Activated CD8-positive, alpha-beta memory T cell treated with anti-CD3 and anti-CD28 coated beads for 1 hour (primary cell): ENCODE measurements at places on chromosomes 11 and 22.

DNA sequence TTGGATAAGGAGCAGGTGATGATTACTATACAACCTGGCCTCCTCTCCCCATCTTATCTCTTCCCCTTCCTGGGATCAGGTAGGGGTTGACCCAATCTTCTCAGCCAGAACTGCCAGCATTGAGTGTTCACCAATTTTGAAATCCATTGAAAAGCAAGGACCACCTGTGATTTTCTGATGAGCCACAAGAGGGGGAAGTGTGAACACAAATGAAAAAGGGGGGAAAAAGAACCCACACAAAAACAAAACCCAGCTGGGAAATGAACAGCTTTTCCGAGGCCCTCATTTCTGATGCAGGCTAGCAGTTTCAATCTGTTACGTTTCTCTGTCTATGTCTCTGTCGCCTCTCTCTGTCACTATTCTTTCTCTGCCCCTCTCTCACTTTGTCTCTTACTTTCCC lies 161.9 kb downstream of the INSC start:
- DNase-seq: no peak

- DNase-seq: no peak
Observed at GRCh38 chr22:50622723-50623327, 5.1 kb downstream of the ARSA start.

- no peak for DNase-seq
Observed at GRCh38 chr22:20517422-20517821, 10.0 kb downstream of the MED15 start.

- no peak for DNase-seq
Observed at GRCh38 chr11:93548679-93549319, 5.6 kb upstream of the SMCO4 start.

DNA sequence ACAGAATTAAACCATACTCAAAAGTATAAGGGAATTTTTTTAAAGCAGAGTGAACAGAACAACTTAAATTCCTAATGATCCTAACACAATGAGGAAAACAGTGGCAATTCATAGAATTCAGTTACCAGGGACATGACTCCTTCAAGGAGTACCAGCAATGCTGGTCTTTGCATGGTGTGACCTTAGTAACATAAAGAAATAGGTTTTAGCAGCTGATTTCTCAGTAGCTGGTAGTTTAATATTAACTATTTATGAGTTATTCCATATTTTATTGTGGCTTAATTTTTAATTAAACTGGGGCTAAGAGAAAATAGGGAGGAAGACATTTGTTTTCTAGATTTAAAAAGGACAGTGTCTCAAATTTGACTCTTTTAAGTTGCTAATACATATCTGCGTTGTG lies 30.9 kb downstream of the CHKA start:
- no peak for DNase-seq

DNA sequence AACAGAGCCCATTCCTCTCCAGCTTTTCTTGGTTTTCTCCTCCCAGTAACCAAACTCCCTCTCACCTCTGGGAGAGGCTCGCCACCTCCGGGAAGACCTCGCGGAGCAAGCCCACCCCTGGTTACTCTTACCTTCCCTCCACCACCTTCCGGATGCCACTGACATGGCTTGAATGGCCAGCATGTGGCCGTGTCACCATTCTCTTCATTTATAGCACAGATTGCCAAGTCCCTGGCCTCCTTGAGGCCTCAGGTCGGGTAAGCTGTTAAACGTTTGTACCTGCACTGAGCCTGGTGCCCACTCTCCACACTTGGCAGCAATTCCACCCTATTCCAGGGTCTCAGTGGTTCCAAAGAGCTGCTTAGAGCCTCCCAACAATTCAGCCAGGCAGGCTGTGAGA lies 8.0 kb upstream of the FXYD2 start:
- no peak for DNase-seq

GRCh38 chr22:30043161-30043560 lies 37.1 kb upstream of the HORMAD2 start:
- no peak for DNase-seq

DNA sequence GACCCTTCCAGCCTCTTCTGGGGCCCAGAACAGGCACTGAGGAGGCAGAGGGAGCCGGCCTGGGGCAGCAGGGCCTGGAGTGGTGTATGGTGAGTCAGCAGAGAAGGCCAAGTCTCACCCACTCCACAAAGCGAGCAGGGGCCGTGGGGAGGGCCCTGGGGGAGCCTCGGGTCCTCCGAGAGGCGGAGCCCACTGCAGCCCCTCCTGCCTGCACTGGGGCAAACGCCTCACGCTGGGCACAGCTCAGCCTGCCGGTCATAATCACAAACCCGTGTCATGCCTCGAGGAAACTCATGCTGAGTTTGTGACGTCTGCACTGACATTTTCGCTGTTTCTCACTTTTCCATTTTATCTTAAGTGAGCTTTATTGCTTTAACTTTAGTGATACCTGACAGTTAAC lies 38.4 kb downstream of the TOLLIP start:
- DNase-seq: no peak

GRCh38 chr22:48205790-48206189 lies 1443.3 kb downstream of the TBC1D22A start:
- DNase-seq: no peak

DNA sequence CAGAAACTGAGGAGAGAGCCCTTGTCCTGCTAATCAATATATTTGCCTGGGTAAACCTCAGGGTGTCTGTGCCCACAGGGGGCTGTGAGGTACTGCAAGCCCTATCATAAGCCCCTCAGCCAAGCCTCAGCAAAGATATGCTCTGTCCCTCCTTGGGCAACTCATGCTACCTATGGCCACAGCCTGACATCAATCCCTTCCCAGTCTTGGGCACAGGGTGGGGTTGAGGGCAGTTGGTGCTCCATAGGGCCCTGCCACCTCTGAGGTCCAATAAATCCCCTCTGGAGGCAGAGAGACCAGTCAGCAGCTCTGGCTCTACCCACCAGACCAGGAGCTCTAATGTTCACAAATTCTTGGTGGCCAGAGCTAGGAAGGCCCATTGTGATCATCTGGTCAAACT lies 23.8 kb downstream of the TPBGL start:
- DNase-seq: no peak

GRCh38 chr11:8071616-8072581 lies 9.1 kb upstream of the TUB start:
- DNase-seq: no peak

GRCh38 chr11:117606790-117607189 lies 190.2 kb downstream of the DSCAML1 start:
- no peak for DNase-seq

DNA sequence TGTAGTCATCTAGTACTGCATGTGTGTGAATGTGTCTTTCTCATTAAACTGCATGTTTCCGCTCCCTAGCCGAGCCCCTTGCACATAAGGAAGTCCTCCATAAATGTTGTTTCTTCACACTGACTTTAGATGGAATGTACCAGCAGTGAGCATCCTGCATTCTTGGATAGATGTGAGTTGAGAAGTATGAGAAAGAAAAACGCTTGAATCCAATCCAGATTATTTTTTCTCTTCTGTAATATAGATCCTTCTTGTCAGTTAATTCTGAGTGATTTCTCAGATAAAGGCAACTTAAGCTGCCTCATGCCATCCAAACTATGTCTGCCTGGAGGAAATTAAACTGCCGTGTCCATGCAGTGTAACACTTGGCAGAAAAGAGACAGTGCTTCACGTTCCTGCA lies 268.1 kb upstream of the ISX start:
- DNase-seq: no peak

- DNase-seq: no peak
Observed at GRCh38 chr22:38069372-38070249, 12.4 kb downstream of the PICK1 start.

GRCh38 chr11:134843735-134844134 lies 431.7 kb upstream of the B3GAT1 start:
- no peak for DNase-seq

DNA sequence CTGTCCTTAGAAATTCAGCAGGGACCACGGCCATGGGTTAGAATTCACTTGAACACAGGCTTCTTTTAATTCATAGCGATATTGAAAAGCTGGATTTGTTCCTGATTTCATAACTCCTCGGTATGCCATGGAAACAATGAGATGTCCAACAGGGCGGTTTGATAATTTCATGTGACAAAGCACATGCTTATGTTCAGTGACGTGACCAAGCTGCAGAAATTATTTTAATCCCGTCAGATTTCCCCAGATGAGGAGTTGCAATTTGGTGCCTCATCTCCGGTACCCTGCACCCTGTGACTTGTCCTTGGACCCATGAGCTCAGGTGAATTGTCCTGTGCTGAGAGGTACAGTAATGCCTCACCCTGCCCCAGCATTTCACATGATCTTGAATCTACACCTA lies 81.7 kb downstream of the C11orf91 start:
- no peak for DNase-seq

GRCh38 chr22:19178065-19178656 lies 375 bp downstream of the SLC25A1 start:
- peak; percentile 20 for DNase-seq

GRCh38 chr11:93288767-93289166 lies 41.8 kb upstream of the DEUP1 start:
- DNase-seq: no peak

- DNase-seq: no peak
Observed at GRCh38 chr22:43013355-43014315, 1.3 kb downstream of the PACSIN2 start.

- DNase-seq: no peak
Observed at GRCh38 chr22:37854946-37855345, 5.7 kb downstream of the EIF3L start.

DNA sequence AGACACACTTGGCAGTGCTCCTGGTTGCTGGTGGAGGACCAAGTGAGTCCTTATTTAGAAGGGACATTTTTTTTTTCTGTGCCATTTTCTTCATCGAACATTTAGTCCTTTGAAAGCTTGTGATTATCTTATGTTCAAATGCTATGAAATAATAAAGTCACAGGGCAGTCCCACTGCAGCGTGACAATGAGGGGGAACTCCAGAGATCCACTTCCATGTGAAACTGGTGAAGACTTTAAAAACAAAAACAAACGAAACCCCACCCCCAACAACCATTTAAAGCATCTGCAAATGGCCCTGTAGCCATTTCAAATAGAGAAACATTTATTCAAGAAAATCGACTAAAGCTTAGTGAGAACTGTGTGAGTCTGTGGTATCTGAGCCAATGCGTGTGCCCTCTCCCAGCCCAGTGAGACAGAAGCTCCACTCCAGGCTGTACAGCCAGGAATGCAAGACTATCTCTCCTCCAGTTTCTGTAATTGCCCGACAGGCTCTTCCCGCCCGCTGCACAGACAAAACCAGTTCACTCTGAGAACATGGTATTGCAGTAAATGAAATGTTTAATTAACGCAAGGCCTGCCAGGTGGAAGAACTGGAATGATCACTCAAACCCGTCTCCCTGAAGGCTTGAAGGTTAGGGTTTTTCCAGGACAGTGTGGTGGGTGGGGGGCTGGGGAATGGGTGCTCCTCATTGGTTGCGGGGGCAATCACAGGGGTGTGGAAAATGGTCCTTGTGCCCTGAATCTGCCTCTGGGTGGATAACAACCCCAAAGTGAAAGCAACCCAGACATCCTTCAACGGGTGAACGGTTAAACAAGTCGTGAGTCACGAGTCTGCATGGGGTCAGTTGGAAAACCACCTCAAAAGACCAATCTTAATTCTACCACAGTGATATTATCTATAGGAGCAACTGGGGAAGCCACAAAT lies 8.4 kb downstream of the KRTAP5-6 start:
- DNase-seq: no peak

GRCh38 chr11:126432525-126432924 lies 77.0 kb downstream of the ST3GAL4 start:
- DNase-seq: no peak

DNA sequence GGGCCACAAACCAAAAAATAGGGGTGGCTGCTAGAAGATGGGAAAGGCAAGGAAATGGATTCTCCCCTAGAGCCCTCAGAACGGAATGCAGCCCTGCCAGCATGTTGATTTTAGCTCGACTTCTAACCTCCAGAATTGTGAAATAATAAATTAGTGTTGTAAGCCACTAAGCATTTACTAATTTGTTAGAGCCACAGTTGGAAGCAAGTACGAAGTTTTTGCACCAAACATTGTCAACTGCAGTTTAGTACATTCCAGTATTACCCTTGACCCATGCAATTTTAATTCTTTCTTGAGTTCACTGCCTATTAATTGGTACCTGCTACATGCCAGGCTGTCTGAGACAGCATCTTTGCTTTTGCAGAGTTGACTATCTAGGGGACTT lies 32.2 kb downstream of the PARVA start:
- DNase-seq: no peak

DNA sequence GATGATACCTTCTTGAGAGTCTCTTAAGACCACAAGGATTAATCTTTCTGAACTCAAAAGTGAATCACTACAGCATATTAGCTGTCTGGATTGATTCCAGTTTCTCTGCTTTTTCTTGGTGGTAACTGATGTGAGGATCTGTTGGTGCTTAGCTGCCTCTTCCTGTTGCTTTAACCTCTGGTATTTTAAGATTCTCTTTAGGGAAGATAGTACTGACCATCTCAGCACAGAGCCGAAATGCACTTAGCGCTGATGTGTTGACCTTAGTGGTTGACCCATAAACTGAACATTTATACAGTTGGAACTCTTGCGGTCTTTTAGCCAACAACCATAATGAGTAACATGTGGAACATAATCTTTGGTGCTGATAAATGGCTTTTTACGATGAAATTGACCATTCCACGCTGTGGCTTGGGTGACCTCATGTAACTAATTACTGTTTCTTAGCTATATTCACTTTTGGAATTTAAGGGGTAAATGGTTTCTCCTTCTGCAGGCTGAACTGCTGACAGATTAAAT lies 33.7 kb downstream of the APLP2 start:
- DNase-seq: no peak

- DNase-seq: no peak
Observed at GRCh38 chr11:23023319-23023718, 163.0 kb upstream of the CCDC179 start.

- no peak for DNase-seq
Observed at GRCh38 chr22:48842583-48842945, 985.1 kb downstream of the BRD1 start.
